ENCODE measurements at places on chromosomes 5 and 9.

GRCh38 chr9:21121595-21122251 lies 19.9 kb downstream of the IFNW1 start:
- no peak for DNase-seq

DNA sequence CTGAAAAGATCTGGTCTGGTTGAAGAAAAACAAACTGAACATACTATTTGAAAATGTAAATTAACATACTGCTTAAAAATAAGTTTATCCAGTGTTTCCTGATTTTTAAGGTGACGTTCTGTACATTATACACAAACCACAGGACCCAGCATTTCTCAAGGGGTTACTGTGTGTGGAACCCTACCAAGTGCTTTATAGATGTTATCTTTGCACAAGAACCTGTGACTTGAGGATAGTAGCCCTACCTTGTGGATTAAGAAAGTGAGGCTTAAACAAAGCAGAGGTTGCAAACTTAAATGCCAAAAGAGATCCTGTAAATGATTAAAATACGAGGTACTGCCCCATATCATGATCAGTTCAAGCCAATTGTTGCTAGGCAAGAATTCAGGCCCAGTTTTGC lies 4.7 kb downstream of the KLF9 start:
- DNase-seq, result no peak

DNA sequence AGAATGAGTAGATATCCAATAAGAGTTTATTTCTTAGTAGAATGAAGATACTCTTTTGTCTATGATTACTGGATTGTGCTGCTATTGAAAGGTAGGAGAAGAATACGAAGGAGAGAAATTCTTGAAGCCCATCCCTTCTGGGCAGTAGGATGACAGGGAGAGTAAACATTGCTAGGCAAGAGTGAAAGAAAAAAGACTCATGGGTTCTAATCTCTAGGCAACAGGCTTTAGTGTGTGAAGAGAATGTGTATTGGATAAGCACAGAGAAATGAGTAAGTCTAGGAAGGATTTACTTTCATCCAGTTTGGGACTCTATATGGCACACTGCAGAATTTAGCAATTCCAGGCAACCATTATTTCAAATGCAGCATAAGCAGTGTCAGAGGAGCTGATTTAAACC lies 216.0 kb downstream of the GABRG2 start:
- DNase-seq, result no peak

DNA sequence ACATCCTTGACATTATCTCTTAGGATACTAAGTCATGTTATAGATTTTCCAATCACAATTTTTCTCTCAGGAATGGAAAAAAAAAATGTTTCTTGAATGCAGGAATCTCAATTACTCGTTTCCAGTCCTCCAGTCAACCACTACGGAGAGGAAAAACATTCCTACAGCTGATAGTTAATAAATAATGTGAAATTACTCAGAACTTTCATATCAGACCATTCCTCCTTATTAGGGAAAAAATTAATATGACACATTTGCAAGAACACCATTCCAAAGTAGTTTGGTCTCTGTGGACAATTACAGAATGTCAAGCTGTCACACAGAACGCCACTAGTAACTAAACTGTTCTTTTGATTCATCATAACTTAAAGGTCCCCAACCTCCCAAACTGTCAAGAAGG lies 31.5 kb downstream of the MED27 start:
- no peak for DNase-seq

DNA sequence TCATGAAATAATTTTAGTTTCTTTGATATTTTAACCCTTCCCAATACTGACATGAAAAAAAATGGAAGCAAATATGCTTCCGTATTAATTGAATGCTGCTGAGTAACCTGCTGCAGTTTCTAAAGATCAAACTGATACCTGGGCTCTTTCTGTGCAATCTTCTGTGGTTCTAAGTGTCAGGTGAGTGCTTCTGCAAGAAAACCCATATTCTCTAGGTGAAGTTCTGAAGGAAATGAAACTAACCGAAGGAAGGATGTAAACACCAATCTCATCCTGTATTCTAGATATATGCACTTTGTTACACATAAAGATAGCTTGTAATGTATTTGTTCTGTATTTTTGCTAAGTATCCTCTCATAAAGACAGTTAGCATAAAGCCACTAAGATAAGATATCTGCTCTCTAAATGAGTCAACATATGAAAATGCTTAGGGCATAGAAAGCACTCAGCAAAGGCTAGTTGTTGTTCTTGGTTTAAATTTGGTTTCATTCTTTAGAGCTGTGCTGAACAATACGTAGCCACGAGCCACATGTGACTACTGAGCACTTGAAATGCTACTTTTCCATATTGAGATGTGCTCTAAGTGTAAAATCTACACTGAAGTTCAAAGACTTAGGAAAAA lies 52.0 kb downstream of the ITGA2 start:
- no peak for DNase-seq

DNA sequence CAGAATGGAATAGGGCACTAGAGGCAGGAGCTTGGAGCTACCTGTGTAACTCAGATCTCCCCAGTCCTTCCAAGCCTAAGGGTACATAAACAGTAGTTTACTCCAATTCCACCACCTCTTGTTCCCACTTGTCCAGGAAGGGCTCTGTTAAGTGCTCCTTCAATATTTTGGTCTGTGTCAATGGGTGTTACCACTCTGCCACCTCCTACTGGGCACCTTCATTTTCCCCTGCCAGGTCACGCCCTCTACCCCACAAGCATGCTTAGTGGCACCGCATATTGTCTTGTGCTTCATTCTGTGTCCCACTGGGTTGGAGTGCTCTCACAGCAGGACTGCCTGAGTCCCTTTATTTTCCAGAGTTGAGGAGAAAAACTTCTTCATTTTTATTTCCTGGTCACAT lies 459.8 kb downstream of the ARHGEF28 start:
- no peak for DNase-seq

GRCh38 chr5:82912462-82912861 lies 164.7 kb downstream of the TMEM167A start:
- DNase-seq, result no peak

- no peak for DNase-seq
Measured at GRCh38 chr5:179700401-179700918, 1.7 kb downstream of the CANX start.

- no peak for DNase-seq
Measured at GRCh38 chr5:36108758-36109460, 42.2 kb upstream of the UGT3A2 start.

GRCh38 chr5:17383526-17383925 lies 114.5 kb upstream of the TAF11L2 start:
- DNase-seq, result no peak

DNA sequence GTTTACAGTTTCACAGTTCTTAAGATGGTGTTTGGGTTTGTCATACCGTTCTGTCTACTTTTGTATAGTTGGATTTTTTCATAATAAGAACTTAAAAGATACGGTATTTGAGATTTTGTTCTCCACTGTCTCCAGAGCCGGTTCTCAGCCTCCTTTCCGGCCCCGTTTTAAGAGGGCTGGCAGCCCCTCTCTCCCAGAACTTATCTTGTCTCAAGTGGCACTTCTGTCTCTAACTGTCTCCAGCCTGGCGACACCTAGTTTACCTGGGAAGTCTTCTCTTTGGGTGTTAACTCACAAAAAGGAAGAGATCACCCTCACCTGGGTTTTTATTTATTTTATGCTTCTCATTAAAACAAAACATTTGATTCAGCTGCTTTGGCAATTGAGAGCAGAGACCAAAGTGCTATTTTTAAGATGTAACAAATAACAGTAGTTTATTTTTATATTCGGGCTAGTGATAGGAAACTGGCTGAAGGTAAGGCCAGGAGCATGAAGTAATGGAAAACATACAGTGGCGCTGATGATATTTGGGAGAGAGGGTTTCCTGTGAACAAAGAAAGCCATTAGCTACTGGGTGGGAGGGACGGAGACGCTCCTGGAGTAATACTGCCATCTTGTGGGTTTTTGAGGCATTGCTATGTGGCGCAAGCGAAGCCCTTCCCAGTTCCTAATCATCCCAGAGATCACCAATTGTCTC lies 48.3 kb downstream of the ACER2 start:
- DNase-seq, result peak; percentile 83

DNA sequence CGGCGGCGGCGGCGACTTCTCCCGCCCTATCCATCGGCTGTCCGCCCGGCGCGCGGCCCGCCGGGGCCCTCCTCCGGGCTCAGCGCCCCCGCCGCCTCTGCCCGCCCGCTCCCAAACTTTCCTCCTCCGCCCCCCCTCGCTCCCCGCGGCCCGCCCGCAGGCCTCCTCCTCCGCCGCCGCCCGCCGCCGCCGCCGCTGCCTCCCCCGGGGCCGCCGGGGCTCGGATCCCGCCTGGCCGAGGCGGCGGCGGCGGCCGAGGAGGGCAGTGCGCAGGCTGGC lies 460 bp upstream of the PBX3 start:
- no peak for DNase-seq

DNA sequence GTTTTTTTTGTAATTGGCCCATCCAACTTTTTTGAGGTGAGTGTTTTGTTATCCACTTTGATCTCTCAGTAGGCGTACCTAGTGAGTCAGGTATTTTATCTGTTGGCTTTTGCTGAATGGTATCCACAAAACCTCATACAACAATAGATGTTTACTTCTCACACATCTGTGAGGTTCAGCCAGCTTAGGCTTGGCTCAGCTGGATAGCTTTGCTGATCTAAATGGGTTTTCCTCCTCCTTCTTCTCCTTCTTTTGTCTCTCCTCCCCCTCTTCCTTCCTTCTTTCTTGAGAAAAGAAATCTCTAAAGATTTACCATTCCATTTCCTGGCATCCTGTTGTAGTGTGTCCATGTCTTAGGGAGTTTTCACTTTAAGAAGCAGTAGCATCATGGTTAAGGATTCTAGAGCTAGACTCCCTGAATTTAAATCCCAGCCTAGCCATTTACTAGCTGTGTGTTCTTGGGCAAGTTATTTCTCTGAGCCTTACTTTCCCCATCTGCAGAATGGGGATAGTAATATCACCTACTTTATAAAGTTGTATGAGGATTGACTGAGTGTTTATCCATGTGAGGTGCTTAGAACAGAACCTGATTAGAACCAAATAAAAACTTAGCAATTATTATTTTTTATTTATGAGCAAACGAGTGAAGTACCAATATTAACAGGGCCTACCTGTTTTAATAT lies 126.3 kb downstream of the ARHGAP26 start:
- DNase-seq, result no peak

DNA sequence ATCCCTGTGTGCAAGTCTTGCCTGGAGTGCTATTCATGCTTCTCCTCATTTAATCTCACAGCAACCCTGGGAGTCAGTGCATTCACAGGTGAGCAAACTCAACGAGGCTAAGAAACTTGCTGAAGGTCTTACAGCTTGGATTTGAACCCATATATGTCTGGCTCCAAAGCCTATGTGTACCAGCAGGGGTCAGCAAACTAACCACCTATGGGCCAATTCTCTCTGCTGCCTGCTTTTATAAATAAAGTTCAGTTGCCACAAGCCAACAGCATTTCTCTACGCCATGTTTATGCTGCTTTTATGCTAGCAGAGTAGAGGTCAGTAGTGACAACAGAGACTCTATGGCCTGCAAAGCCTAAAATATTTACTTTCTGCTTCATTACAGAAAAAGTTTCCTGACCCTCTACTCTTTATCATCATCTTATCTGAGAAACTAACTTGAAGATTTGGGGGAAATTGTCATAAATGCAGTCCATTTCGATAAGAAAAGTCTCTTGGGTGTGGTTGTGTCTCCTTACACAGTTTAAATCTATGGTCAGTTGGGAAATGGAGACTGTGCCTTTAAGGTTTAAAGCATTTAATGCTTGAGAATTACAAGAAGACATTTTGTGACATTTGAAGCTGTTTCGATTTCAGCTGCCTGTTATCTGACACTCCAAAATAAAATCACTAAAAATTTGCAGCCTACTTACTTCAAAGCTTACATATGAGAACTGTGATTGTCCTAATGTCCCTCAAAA lies 137.7 kb downstream of the PRELID2 start:
- DNase-seq, result no peak

GRCh38 chr5:56989676-56990075 lies 37.8 kb upstream of the MIER3 start:
- no peak for DNase-seq

GRCh38 chr5:171606414-171607024 lies 179.1 kb upstream of the SMIM23 start:
- DNase-seq, result no peak

DNA sequence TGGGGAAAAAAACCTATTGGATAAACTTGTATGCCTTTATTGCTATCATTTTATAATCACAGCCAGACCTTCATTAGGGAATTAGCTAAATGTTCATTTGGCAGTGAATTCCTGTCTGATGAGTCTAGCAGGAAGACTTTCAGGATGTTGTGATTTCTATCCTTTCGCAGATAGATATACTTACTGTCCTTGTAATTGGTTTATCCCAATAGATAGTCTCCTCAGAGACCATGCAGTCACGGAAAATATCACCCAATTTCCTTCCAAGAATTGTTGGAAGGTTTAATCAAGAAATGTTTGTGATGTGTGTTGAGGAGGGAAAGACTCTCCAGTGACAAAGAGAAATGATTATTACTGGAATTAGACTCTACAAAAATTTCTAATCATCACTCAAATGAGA lies 1937.9 kb upstream of the WWC1 start:
- no peak for DNase-seq

- DNase-seq, result no peak
Measured at GRCh38 chr9:4970970-4971641, 14.0 kb upstream of the JAK2 start.

GRCh38 chr9:125479846-125480615 lies 218.4 kb downstream of the GAPVD1 start:
- no peak for DNase-seq

DNA sequence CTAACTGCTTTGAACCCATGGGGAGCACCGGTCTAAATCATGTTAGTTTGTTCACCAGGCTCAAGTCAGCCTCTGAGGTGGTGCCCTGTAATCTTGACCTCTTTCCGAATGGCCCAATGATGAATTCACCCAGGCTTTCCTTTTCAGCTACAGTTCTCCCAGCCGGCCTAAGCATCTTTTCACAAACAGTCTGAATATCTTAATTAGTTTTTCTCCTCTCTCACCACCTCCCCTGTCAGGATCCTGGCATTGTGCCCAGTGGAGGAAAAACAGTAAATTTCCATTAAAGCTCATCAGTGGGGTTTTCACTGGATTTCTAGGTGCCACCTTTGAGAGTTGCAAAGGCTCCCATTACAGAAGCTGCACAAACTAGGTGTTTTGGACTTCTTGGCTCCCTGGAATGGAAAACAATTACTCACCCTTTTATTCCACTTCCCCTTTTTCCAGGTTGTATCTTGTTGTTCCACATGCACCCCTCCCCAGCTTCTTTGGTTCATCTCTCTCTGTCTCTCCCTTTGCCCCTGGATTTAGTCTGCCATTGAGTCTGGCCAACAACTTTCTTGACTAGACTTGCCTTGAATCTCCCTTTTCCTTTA lies 69.4 kb upstream of the ADAMTSL1 start:
- no peak for DNase-seq

- DNase-seq, result no peak
Measured at GRCh38 chr9:117013440-117013995, 326.4 kb downstream of the TRIM32 start.

GRCh38 chr5:151638619-151639018 lies 47.5 kb upstream of the FAT2 start:
- no peak for DNase-seq

GRCh38 chr5:178203670-178204181 lies 607 bp upstream of the HNRNPAB start:
- no peak for DNase-seq

GRCh38 chr5:77893225-77893860 lies 117.2 kb upstream of the TBCA start:
- DNase-seq, result peak; percentile 28

- DNase-seq, result no peak
Measured at GRCh38 chr5:89241186-89241585, 358.2 kb upstream of the MEF2C start.

- no peak for DNase-seq
Measured at GRCh38 chr9:92455217-92455616, 27.1 kb downstream of the ASPN start.

Measured in femur (tissue), 1 donor.